ENCODE measurements at places on chromosomes 3 and 15.

- DNase-seq, result no peak
These were observed 631.3 kb downstream of the FOXP1 start for GRCh38 chr3:70952033-70952747.

GRCh38 chr3:106821801-106822200 is 555.4 kb upstream of the CCDC54 start:
- DNase-seq, result no peak

GRCh38 chr3:127015282-127016042 is 32.5 kb downstream of the PLXNA1 start:
- peak; percentile 23 for DNase-seq

DNA sequence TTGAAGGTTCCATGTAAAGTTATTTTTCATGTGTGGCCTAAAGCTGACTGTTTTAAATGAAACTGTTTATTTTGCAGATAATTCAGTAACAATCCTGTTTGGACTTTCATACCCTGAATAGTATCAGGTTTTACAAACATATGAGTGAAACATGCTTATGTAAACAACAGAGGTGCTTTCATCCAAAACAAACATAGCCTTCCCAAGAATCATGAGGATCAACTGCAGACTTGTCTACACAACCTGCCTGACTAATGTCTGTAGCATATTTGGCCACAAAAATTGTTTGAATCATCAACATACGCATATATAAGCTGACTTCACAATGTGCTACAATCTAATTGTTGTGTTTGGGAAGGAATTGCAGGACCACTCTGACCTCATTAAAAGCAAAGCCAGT is 190.4 kb downstream of the DIPK2A start:
- DNase-seq, result no peak

DNA sequence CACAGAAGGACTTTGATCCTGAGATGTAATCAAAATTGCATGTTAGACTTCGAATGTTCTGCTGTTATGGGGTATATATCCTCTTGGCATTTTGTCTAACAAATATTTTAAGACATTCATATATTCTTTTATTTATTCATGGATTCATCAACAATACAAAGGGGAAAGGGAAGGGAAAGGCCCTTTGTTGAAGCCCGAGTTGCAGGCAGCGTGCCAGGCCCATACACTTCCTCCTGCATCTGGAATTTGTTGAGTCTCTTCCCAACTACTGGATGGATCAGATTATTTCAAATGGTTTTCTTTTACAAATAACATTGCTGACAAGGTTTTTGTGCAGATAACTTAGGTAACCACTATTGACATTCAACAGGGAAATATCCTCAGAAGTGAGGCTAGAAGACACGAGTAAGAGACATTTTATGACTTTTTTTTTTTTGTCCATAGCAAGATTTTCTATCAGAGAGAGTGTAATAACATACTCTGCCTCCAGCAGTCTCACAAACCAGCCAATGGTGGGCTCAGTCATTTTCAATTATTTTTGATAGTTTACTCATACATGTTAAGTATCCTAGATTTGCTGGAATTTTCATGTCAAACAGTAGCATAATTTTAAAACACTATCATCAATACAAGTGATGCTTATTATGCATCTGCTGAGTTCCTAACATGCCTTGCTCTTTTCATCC is 94.3 kb downstream of the RPL39L start:
- no peak for DNase-seq

DNA sequence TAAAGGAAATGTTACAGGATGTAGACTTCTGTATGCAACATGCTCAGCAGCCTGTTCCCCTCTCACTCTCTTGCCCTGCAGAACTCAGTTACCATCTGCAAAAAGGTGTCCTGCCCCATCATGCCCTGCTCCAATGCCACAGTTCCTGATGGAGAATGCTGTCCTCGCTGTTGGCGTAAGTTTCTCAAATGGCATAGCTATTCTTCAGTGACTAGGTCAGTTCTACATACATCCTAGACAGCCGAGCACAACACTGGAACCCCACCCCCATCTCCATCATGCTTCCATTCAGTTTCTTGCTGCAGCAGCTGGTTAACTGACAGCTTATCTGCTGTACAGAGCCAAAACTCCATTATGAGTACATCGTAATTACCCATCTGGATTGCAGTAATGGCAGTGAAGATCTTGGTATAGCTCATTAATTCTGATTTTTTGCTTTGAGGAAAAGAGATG is 4.5 kb downstream of the THBS1 start:
- no peak for DNase-seq

- no peak for DNase-seq
These were observed 7.7 kb downstream of the CCR2 start for GRCh38 chr3:46361408-46362283.

DNA sequence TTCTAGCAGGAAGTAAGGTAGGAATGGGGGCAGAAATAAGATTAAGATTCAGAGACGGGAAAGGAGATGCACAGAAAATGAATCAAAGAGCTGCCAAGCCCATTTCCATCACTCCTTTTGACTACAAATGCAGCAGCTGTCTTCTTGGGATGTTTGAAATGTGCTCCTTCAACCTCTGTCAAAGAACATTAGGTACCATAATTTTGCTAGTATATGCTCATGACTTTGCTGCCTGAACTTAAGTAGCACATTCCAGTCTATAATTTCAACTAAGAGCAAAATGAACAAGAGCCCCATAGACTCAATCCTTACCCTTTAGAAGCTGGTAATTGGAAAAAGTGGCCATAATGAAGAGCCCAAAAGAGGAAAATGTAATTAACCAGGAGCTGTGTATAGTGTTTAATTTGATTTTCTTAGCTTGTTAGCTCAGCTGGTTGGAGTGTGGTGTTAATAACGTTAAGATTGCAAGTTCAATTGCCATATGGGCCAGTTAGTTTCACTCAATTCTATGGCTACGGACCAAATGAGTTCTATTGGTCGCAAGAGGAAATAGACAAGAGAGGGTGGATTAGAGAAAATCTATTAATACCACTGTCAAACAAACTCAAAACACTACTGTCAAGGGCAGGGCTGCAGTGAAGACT is 349.9 kb downstream of the ZBBX start:
- DNase-seq, result no peak

- peak; percentile 2 for DNase-seq
These were observed 662 bp downstream of the TMEM108 start for GRCh38 chr3:133038731-133039375.

DNA sequence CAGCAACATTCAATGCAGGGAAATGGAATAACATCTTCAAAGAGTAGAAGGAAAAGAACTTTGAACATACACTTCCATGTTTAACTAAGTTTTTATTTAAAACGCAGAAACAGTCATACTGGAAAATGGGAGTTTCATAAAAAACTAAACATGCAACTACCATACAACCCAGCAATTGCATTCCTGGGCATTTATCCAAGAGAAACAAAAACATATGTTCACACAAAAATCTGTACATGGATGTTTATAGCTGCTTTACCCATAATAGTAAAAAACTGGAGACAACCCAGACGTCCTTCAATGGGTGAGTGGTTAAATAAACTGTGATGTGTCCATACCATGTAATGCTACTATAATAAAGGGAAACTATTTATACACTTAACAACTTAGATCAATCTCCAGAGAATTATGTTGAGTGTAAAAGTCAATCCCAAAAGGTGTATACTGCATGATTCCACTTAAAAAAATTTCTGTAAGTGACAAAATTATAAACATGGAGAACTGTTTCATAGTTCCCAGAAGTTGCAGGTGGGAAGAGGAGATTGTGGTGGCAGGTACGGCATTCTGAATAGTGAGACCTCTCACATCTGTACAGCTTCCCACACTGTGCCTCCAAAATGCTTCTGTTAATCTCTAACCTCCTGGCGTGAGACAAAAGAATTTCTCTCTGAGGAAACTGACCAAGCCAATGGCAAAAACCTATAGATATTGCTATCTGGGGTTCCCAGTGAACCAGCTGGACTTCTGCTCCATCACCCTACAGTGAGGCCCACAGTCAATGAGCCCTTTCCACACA is 23.1 kb downstream of the ISG20 start:
- no peak for DNase-seq

- DNase-seq, result no peak
These were observed 171.7 kb downstream of the C3orf38 start for GRCh38 chr3:88321363-88322050.

DNA sequence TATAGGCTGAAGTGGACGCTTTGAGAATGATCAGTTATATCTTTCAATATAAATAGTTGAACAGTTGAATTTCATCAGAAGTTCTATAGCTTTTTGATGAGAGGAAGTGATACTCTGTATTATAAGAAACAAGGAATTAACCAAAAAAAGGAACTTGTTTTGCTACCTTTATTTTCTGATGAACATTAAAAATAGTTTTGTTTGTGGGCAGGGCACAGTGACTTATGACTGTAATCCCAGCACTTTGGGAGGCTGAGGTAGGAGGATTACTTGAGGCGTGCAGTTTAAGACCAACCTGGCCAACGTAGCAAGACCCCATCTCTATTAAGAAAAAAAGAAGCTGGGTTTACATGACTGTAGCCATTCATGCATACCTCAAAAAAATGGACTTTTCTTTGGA is 16.7 kb downstream of the BLOC1S6 start:
- no peak for DNase-seq

DNA sequence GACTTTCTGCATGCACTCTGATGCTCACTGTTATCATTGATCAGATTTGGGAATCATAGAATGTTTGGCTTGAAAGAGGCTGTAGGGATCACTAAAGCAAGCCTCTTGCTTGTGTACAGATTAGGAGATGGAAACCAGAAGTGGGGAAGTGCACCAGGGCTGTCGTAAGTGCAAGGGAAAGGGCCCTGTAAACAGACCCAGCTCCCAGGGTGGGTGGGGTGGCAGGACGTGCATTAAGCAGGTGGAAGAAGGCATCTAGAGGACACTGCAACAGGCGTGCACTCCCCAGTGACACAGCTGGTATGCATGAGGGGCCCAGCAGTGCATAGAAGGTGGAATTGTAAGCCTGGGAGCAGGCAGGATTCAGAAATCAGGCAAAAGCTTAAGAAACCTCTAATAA is 58.0 kb upstream of the SLC7A14 start:
- no peak for DNase-seq

GRCh38 chr3:45426161-45426560 is 37.8 kb downstream of the LARS2 start:
- no peak for DNase-seq

DNA sequence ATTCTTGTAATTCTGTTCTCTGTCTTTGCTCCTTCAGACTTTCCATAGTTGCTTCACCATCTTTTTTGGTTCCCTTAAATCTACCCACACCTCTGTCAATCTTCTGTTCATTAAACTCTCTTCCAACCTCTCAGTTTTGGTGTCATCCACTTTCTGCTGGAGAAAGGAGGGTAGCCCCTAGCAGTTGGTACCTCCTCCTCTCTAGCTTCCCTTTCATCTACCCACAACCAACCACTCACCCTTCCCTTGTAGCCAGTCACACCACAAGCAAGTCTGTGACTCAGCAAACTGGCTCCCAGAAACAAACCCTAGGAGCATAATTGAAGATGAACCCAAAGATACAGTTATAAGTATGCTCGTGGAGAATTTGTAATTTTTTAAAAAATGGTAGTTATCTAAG is 318.6 kb downstream of the FHIT start:
- no peak for DNase-seq

- no peak for DNase-seq
These were observed 45.8 kb upstream of the GOLIM4 start for GRCh38 chr3:168141405-168141998.

DNA sequence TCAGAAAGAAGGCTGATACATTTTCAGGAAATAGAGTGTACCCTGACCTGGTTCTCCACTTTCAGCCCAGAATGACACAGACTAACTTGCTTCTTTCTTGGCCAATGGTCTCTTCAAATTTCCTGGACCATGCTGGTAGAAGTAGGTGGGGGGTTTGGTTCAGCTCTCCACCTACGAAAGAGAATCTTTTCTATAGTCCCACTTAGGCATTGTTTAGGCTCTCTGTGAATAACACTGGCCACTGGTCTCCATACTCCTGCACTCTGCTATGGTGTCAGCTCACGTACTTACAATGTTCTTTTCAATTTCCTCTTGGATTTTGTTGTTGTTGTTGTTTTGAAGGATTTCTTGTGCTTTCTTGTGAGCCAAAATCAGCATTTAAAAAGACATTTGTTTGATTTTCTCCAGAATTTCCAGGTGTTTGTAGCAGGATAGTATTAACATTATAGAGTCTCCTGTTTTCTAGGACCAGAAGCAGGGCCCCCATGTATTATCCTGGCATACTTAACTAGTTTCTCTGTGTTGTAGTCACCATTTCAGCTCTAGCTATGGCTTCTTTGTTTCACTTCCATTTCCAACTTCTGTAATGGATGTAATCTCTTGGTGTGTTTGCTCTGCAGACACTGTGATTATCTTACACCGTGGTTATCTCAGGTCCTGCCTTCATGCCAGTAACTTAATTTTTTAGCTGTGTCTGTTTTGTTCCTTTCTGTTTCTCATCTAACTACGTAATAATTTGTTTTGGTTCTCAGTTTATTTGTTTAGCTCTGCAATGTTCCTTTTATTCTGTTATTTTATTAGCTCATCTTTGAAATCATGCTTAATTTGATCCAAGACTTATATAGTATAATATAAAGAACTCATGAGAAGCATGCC is 61.4 kb downstream of the CHRNA7 start:
- DNase-seq, result no peak

- DNase-seq, result no peak
These were observed 21.3 kb upstream of the LRRC58 start for GRCh38 chr3:120370463-120370862.

DNA sequence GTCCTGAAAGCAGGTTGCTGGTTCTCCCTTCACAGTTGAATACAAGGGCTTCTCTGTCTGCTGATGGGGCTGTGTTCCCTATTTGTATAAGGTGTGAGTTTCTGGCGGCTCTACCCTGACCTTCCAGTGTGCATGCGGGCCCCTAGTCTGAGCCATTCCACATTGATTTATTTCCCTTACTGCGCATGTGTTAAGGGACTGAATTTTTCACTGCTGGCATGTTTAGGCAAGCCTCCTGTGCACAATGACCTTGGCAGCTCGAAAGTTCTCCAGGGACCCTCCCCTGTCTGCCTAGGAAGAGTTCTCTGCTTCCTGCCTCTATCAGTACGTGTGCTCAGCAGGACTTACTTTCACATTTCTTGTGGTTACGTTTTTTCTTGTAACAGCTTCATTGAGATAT is 11.4 kb downstream of the TRAK1 start:
- DNase-seq, result no peak

- no peak for DNase-seq
These were observed 4.7 kb upstream of the DNASE1L3 start for GRCh38 chr3:58215317-58216025.

DNA sequence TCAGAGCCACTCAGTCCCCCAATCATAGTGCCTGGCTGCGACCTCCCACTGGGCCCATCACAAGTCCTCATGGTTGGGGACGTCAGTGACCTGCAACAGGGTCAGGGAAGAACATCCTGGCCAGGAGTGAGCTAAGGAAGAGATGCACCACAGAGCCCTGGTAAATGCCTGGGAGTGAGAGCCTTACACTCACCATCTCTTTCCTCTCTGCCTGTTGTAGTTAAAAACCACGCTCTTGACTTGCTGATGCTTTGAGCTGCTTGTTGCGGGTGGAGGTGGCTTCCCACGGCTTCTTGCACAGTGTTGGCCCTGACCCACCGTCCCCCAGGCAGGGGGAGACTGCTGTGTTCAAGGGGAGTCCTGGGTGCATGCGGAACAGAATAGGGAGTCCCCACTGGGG is 91.1 kb upstream of the RGMA start:
- no peak for DNase-seq

GRCh38 chr3:38925351-38925750 is 109.3 kb upstream of the SCN10A start:
- DNase-seq, result no peak

- no peak for DNase-seq
These were observed 1.4 kb downstream of the MFGE8 start for GRCh38 chr15:88911766-88912118.
